ENCODE measurements at places on chromosomes 1 and 21.

DNA sequence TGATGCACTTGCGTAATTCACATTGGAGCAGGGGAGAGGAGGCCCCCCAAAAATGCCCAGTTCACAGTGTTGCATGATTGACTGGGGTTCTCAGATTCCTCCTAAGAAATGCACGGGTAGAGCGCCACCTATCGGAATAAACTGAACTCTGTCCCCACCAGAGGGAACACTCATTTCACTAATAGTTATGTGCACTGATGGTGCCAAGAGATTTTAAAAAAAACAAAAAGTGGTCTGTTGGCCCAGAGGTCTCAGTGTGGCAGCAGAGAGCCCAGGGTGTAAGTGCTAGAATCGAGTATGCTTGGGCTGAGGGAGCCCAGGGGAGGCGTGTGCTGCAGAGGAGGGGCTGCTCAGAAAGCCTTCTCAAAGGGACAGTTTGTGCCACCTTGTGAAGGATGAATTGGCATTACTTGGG, 6.9 kb downstream of the PINK1 start:
- DNase-seq = peak; percentile 53

DNA sequence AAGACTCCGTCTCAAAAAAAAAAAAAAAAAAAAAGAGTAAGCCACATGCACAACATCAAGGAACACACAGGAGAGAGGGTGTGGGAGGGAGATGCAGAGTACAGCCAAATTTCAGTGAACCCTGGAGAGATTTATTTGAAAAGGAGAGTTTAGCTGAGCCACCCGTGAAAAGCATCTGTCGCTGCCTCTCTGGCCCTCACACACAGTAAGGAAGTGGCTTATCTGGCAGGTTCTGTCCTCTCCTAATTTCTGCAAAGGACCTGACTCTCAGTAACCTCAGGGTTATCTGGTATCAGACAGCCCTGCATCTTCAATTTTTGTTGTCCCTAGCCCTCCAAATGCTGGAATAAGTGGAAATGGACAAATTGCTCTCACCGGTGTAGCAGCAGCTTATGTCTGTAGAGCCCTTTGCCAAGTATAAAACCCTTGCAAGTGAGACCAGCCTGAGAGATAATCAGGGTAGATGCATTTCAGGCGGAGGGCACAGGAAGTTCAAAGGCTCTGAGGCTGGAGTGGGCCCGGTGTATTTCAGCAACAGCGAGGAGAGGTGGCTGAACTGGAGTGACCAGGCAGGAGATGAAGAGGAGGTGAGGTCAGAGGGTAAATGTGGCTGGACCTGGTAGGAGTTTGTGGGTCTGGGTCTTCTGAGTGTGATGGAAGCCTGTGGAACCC, 16.7 kb upstream of the IL10RB start:
- DNase-seq = no peak

GRCh38 chr21:40200126-40200525, 332.9 kb downstream of the PCP4 start:
- DNase-seq = no peak

DNA sequence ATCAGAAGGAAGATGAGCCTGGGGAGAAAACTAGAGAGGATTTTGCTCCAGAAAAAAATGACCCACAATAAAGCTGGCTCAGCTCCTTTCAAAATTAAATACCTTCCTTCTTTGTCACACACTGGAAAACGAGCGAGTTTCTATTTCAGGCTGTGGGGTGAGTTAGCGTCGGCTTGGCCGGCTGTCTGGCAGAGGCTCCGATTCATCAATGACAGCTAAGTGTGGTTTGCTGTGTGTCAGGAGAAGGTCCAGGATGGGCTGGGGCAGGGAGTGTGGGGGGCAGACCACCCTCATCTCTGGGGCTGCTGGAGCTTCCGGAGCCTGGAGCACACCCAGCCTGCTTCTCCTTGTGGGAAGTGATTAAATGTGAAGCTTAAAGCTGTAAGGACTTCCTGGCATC, 120.2 kb downstream of the ETS2 start:
- no peak for DNase-seq

DNA sequence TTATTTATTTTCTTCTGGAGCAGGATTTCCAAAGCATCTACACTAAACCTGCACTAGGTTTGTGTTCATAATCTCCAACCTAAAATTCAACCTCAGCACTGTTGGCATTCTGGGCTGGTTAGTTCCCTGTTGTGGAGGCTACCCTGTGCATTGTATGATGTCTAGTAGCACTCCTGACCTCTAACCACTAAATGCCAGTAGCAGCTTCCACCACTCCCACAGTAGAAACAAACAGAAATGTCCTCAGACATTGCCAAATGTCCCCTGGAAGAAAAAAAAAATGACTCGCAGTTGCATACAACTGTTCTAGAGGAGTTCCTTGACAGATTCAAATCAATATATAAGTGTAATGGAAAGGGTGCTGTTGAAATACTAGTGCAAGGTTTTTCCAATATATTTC, 18.9 kb downstream of the GRIK1 start:
- DNase-seq = no peak

- peak; percentile 54 for DNase-seq
Observed at GRCh38 chr21:38159355-38159754, 97.4 kb upstream of the KCNJ15 start.

- DNase-seq = no peak
Observed at GRCh38 chr1:19000065-19000464, 43.6 kb upstream of the IFFO2 start.

DNA sequence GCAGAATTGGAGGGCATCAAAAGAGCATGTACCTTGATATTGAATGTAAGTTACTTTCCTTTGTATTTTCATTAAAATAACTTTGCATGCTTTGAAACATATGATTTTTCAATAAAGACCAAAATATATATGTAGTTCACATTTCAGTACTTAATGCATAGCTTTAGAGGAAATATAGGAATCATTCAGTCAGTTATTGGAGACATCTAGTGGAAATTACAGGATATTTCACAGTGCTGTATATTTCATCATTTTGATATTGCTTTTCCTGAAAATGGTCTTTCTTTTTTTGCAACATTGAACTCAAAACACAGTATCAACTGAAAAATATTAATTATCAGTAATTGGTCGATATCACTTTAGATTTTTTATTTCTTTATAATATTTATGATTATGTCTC, 375.8 kb downstream of the NCAM2 start:
- DNase-seq = no peak

All from activated CD4-positive, alpha-beta T cell treated with anti-CD3 and anti-CD28 coated beads, Interleukin-2, amount 50 U/mL, for 48 hours (primary cell).